CD8-positive, alpha-beta memory T cell (primary cell): ENCODE measurements at places on chromosomes 2 and 18.
A peak's percentile ranks its signal among the peaks of the same experiment; 100 is the strongest.

DNA sequence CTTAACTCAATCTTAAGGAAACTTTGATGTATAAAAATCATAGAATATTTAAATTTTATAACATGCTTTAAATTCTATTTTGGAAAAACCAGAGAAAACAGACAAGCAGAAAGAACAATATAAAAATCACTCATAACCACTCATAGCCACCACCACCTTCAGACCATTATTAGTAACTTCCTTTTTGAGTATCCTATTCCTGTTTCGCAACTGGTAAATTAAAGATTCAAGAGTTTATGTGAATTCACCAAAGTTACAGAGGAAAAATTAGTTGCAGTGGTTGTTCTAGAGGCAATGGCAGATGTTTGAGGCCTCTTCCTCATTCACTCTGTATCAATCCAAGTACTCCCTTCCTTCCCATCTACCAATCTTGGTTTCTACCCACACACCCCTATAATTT lies 49.3 kb upstream of the PROKR1 start:
- H3K4me3 ChIP-seq = no peak overlapping the region
- no peak overlapping the region for H3K27ac ChIP-seq
- H3K4me1 ChIP-seq = peaks cover 5% of the 10 kb centered on the region
- DNase-seq = no peak
- no peaks in the 10 kb centered on the region for H3K27me3 ChIP-seq

DNA sequence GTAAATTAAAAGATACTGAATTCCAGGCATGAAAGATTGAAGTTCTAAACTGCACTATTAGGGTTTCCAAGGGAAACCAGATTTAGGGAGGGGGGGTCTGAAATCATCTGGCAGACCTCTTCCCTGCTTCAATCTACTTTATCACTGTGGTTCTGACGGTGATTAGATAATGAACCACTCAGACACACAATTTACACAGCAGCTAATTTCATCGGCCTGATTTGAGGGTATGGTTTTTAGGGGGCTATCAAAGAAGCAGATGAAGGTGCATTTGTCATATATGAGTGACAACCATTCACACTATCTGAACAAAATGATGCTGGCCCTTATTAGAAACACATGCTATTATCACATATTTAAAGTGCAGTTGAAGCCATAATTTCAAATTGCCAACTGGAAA lies 106.0 kb downstream of the OLA1 start:
- H3K27me3 ChIP-seq = no peaks in the 10 kb centered on the region
- H3K36me3 ChIP-seq = no peaks in the 10 kb centered on the region
- no peaks in the 10 kb centered on the region for H3K4me1 ChIP-seq
- H3K27ac ChIP-seq = no peak overlapping the region

DNA sequence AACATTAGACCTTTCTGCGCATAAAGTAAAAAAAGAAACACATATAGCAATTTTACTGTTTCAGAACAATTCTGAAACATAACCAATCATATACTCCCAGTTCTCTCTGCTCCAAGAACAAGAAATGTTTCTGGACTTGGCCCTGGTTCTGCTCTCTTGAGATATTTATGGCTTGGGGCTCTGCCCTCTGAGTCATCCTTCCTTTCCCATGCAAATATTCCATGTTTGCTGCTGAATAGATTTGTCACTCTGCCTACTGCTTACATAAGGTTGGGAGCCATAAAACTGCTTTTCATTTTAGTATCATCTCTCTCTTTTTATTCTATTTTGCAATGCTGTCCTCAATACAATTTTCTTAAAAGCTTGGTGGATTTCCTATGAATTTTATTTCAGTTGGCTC lies 499.6 kb upstream of the ACVR2A start:
- no peak overlapping the region for H3K27ac ChIP-seq
- H3K4me3 ChIP-seq = no peak overlapping the region
- no peak for DNase-seq
- H3K27me3 ChIP-seq = no peaks in the 10 kb centered on the region
- H3K36me3 ChIP-seq = no peaks in the 10 kb centered on the region

GRCh38 chr18:7273301-7273921 lies 42.5 kb downstream of the LRRC30 start:
- no peak overlapping the region for H3K27ac ChIP-seq
- H3K4me3 ChIP-seq = no peak overlapping the region
- DNase-seq = no peak
- H3K27me3 ChIP-seq = no peaks in the 10 kb centered on the region
- no peaks in the 10 kb centered on the region for H3K4me1 ChIP-seq

- H3K27me3 ChIP-seq = no peaks in the 10 kb centered on the region
- no peaks in the 10 kb centered on the region for H3K36me3 ChIP-seq
- no peak for DNase-seq
- H3K4me1 ChIP-seq = no peaks in the 10 kb centered on the region
- no peak overlapping the region for H3K4me3 ChIP-seq
Measured at GRCh38 chr2:172173174-172173706, 70.5 kb upstream of the DLX2 start.

- no peak for DNase-seq
- H3K27ac ChIP-seq = no peak overlapping the region
- no peaks in the 10 kb centered on the region for H3K27me3 ChIP-seq
Measured at GRCh38 chr2:6959751-6960150, 42.5 kb downstream of the RNF144A start.

DNA sequence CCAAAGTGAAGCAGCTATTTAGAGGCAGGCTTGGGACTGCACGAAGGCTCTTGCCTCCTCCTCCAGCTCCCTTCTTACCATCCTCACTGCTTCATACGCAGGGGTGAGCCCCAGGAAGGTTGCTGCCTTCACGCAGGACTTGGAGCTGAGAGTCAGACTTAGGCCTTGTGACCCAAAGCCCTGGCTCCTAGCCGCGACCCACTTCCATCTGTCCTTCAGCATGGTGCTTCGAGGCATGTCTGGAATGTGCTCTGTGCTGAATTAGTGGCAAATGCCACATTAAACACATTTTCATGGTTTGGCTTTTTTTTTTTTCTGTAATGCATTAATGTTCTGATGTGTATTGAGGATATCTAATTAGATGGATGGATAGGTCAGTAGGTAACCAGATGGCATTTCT lies 37.5 kb downstream of the ITGB1BP1 start:
- H3K27me3 ChIP-seq = no peaks in the 10 kb centered on the region
- no peaks in the 10 kb centered on the region for H3K36me3 ChIP-seq
- H3K4me3 ChIP-seq = no peak overlapping the region
- no peak overlapping the region for H3K27ac ChIP-seq

DNA sequence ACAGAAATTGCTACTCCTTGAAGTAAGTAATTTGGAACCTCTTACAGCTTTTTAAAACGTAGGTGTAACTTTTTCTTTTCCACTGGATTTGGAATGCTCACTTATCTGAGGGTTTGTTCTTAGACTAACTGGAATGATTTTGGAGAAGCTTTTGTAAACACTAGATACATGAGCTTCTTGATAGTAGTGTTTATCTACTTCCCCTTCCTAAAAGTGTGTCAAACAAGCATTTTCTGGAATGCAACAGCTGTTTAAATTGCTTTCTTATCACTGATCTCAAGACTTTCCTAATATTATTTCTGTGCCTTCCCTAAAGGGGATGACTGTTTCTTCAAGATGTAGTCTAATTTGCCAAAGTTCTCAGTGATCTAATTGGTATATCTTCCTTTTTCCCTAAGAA lies 282.6 kb downstream of the CCDC178 start:
- H3K36me3 ChIP-seq = no peaks in the 10 kb centered on the region
- no peaks in the 10 kb centered on the region for H3K27me3 ChIP-seq
- no peaks in the 10 kb centered on the region for H3K4me1 ChIP-seq
- H3K27ac ChIP-seq = no peak overlapping the region

DNA sequence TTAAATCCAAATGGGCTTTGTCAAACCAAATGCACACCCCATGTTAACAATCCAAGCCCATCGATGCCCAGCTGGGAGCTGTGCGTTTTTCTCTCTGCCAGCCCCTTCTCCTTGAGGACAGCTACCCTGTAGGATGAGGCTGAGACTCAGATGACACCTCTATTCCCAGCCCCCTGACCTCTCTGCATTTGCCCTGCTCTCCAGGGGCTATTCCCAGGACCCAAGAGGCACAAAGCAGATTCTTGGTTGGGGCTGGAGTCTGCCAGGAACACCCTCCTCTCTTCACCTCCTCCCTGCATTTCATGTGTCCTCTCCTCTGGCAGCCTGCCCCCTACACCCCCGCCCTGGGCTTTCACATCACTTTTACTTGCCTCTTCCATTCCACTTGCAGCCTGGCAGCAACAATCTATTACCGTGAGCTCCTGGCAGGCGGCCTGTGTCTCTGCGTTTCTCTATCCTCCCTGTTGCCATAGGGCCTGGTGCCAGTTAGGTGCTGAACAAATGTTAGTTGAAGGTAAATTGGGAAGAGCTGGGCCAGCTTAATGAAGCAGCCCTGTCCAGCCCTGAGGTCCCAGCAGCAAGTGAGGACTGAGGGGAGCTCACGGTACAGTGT lies 51.8 kb downstream of the ADD2 start:
- H3K36me3 ChIP-seq = no peaks in the 10 kb centered on the region
- no peaks in the 10 kb centered on the region for H3K4me1 ChIP-seq
- no peak overlapping the region for H3K27ac ChIP-seq
- H3K4me3 ChIP-seq = no peak overlapping the region

- H3K4me1 ChIP-seq = no peaks in the 10 kb centered on the region
- no peaks in the 10 kb centered on the region for H3K36me3 ChIP-seq
- no peak overlapping the region for H3K4me3 ChIP-seq
- no peak for DNase-seq
- H3K27ac ChIP-seq = no peak overlapping the region
Measured at GRCh38 chr18:34315591-34316352, 91.1 kb upstream of the NOL4 start.

- no peaks in the 10 kb centered on the region for H3K27me3 ChIP-seq
- DNase-seq = no peak
- H3K36me3 ChIP-seq = no peaks in the 10 kb centered on the region
- no peak overlapping the region for H3K4me3 ChIP-seq
- H3K4me1 ChIP-seq = peaks cover 5% of the 10 kb centered on the region
Measured at GRCh38 chr2:191087311-191087710, 63.5 kb downstream of the STAT4 start.

DNA sequence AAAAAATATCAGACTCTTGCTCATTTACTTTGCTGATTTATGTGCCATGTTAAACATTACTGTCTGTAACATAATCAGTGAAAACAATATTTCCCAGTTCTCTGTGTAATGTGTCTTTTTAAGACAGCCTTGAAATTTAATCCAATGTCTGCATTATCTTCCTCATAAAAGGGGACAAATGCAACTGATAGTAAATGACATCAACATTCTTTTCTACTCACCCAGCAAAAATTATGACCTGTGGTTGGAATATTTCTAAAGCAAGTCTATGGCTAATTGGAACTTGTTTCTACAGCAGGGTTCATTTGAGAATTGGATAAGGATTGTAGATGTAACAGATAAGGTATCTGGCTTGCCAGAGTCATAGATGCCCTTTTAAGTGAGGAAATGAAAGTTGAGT lies 34.8 kb downstream of the C1D start:
- no peak for DNase-seq
- no peaks in the 10 kb centered on the region for H3K36me3 ChIP-seq
- H3K27me3 ChIP-seq = no peaks in the 10 kb centered on the region
- no peaks in the 10 kb centered on the region for H3K4me1 ChIP-seq
- no peak overlapping the region for H3K4me3 ChIP-seq

- no peaks in the 10 kb centered on the region for H3K4me1 ChIP-seq
- no peak overlapping the region for H3K27ac ChIP-seq
- no peaks in the 10 kb centered on the region for H3K27me3 ChIP-seq
- H3K4me3 ChIP-seq = no peak overlapping the region
Measured at GRCh38 chr2:172723286-172723685, 12.4 kb upstream of the RAPGEF4 start.

GRCh38 chr2:101305492-101306078 lies 2.9 kb downstream of the RNF149 start:
- H3K4me1 ChIP-seq = peaks cover 75% of the 10 kb centered on the region
- H3K27ac ChIP-seq = peak overlapping the region; percentile 3
- H3K27me3 ChIP-seq = no peaks in the 10 kb centered on the region
- peak overlapping the region; percentile 85 for H3K4me3 ChIP-seq
- DNase-seq = no peak
- no peaks in the 10 kb centered on the region for H3K36me3 ChIP-seq

GRCh38 chr2:190535586-190535985 lies 1.1 kb upstream of the NEMP2 start:
- H3K36me3 ChIP-seq = no peaks in the 10 kb centered on the region
- no peaks in the 10 kb centered on the region for H3K27me3 ChIP-seq
- peaks cover 42% of the 10 kb centered on the region for H3K4me1 ChIP-seq

- H3K4me1 ChIP-seq = no peaks in the 10 kb centered on the region
- no peak overlapping the region for H3K27ac ChIP-seq
- no peaks in the 10 kb centered on the region for H3K36me3 ChIP-seq
- H3K27me3 ChIP-seq = no peaks in the 10 kb centered on the region
Measured at GRCh38 chr2:119598596-119599263, 54.5 kb downstream of the CFAP221 start.

DNA sequence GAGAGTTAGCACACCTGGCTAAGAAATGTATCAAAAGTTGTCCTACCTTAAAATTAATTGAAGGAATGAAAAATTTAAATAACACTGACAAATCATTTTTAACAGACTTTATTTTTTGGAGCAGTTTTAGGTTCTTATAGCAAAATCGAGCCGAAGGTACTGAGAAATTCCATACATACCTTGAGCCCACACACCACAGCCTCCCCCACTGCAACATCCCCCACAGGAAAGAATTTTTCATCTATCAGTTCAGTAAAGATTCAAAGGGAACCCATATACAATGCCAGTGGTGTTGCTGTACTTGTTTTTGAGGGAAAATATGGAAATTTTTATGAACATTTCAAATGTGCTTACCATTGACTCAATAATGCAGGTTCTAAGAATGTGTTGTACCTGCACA lies 169.8 kb upstream of the HS6ST1 start:
- no peaks in the 10 kb centered on the region for H3K27me3 ChIP-seq
- H3K36me3 ChIP-seq = no peaks in the 10 kb centered on the region
- no peaks in the 10 kb centered on the region for H3K4me1 ChIP-seq
- no peak overlapping the region for H3K27ac ChIP-seq
- H3K4me3 ChIP-seq = no peak overlapping the region

GRCh38 chr2:172340394-172340793 lies 87.0 kb upstream of the ITGA6 start:
- DNase-seq = no peak
- H3K4me3 ChIP-seq = peak overlapping the region; percentile 7
- no peak overlapping the region for H3K27ac ChIP-seq

- H3K4me3 ChIP-seq = no peak overlapping the region
- no peak overlapping the region for H3K27ac ChIP-seq
- no peak for DNase-seq
- no peaks in the 10 kb centered on the region for H3K27me3 ChIP-seq
Measured at GRCh38 chr18:26046419-26047077, 43.9 kb downstream of the SS18 start.

- H3K4me3 ChIP-seq = no peak overlapping the region
- H3K4me1 ChIP-seq = no peaks in the 10 kb centered on the region
- H3K36me3 ChIP-seq = no peaks in the 10 kb centered on the region
- no peak for DNase-seq
- no peaks in the 10 kb centered on the region for H3K27me3 ChIP-seq
Measured at GRCh38 chr2:80028584-80028983, 276.0 kb downstream of the LRRTM1 start.

DNA sequence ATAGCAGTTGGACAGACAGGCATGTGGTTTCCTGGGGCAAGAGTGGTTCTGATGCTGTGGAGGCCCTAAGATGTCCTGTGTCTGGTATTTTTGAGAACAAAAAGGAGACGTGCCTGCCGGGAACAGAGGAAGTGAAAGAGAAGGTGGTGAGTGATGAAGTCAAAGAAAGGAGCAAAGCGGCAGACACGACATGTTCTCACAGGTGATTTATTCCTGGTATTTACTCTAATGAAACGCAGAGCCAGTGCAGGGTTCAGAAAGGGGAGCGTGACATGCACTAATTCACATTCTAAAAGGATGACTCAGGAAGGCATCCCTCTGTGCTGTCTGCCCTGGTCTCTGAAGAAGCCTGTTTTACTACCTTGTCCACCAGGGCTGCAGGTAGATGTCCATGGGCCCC lies 211.0 kb downstream of the KCNE4 start:
- no peaks in the 10 kb centered on the region for H3K27me3 ChIP-seq
- no peaks in the 10 kb centered on the region for H3K4me1 ChIP-seq
- H3K4me3 ChIP-seq = no peak overlapping the region
- DNase-seq = no peak
